Uterus (tissue), 4 donors: ENCODE measurements at places on chromosomes 3 and 15. TPM values are rescaled to one million over a fixed set of nuclear protein-coding genes. Genes with fewer than 3 reads are reported as not detected.

The CADPS gene
- not detected for total RNA-seq

DNA sequence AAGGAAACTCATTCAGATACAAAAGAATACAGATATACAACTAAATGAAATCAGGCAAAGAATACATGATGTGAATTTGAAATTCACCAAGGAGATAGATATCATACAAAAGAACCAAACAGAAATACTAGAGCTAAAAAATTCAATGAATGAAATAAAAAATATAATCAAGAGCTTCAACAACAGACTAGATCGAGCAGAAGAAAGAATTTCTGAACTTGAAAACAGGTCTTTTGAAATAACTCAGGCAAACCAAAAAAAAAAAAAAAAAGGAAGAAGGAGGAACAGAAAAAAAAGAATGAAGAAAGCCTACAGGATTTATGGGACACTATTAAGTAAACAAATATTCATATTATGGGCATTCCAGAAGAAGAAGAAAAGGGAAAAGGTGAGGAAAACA, 137.8 kb downstream of the DMXL2 start:
- DNase-seq, result no peak

DNA sequence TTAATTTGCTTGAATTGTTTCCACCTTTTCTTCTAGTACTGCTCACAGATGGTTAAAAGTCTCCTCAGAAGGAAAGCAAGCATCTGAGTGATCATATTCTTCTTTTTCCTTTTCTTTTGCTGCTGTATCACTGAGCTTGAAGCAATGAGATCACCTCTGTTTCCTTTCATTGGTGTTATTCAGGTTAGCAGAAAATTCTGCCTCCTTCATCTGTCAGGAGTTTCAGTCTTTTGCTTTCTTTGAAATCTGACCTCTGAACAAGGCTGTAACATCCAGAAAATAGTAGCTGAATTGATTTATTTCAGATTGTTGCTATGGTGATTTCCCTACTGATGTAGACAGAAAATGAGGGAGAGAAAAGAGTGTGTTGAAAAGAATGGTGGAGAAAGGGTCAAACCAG, 343.0 kb downstream of the MFSD1 start:
- no peak for DNase-seq

DNA sequence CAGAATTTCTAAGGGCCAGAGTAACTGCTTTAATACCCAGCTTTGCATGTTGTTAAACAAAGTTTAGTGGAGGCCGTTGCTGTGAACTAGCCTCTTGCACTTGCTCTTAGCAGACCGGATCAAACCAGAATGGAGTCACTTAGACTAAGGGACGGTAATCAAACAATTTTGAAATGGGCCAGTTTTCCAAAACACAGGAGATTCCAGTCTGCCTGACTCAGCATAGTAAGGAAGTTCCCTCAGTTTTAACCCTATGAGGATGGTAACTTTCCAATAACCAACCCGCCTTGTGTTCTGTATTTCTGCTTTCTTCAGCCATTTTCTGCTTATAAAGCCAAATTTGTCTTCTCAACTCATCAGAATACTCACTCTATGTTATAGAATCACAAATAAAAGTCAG, 77.2 kb upstream of the WDR72 start:
- no peak for DNase-seq

DNA sequence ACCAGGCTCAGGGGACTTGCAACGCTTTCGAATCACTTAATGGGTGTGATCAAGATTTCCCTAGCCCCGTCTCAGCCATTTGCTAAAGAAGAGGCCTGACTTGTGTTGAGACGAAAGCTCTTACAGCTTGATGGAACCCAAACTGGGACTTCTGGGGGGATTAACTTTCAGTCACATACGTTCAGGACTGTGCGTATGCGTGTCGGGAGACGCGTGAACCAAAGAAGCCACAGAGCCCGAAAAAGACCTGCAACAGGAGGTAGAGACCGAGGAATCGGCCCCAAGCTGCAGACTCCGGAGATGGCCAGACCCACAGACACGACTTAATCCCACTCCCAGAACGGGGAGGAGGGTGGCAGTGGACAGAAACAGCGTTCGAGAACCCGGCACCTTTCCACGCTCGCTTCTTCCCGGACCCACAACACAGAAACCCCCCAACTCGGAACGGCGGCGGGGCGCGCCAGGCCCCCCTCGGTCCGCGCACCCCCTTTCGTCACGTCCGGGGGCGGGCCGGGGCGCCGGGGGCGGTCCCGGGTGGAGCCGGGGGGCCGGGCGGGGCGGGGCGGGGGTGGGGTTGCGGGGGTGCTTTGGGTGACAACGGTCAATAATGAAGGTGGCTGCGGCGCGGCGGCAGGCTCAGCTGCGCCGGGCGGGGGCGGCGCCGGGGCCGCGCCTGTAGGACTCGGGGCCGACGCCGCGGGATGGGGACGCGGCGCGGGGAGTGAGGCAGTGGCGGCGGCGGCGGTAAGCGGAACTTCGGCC, at the start of gene ATP11B:
Gene ATP11B (plus strand): TSS at position 604 of the 762 bp plus-strand sequence. CDS start 256 bp downstream, outside the sequence.
- DNase-seq, result peak; percentile 72

DNA sequence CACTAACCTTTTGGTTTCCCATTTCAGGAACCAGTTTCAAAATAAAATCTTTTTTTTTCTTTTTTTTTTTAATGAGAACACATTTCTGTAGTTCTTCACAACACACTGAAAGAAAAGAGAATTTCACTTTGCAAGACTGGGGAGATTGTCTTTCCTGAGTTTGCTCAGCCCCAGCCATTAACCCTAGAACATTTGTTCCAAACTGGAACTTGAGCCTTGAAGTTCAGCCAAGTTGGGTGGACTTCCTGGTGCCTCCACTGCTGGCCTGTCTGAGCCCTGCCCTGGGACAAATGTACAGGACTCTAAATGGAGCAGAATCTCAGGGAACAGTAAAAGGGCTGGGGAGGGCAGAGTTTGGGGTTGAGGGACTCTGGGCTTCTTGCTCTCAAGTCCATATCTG, 196.4 kb upstream of the LPP start:
- no peak for DNase-seq

- DNase-seq, result no peak
These were observed 928.3 kb downstream of the NSUN3 start for GRCh38 chr3:94990952-94991705.

- DNase-seq, result no peak
These were observed 41.6 kb downstream of the GSK3B start for GRCh38 chr3:120052677-120053076.
